ENCODE measurements at places on chromosomes 3 and 15. TPM values are rescaled to one million over a fixed set of nuclear protein-coding genes. Genes with fewer than 3 reads are reported as not detected.

GOLGA6L7 gene
- not detected for total RNA-seq

MGLL gene
- total RNA-seq: 63.3 TPM

GOLGA8S gene
- total RNA-seq: 0.18 TPM

PIK3R4 gene
- 23.1 TPM for total RNA-seq

GASK1A gene
- not detected for total RNA-seq

PLCL2 gene
- total RNA-seq: 5.7 TPM

TBCCD1 gene
- 5.6 TPM for total RNA-seq

OR5H1 gene
- total RNA-seq: not detected

SEC22A gene
- 20.3 TPM for total RNA-seq

RAD18 gene
- total RNA-seq: 11.8 TPM

TMOD3 gene
- total RNA-seq: 49.5 TPM

All from A549 treated with CORT108297 at 1 μM for 4 hours (cell line).